Stimulated activated CD4-positive, alpha-beta T cell treated with anti-CD3 and anti-CD28 coated beads, Interleukin-12 subunit alpha, Interleukin-12 subunit beta, amount 100 ng/mL, for 48 hours (primary cell): ENCODE measurements at places on chromosomes 11 and 22.

- DNase-seq = no peak
These were observed 28.4 kb downstream of the GRAMD1B start for GRCh38 chr11:123458501-123458900.

GRCh38 chr11:115869780-115870431 lies 365.7 kb upstream of the CADM1 start:
- DNase-seq = no peak

DNA sequence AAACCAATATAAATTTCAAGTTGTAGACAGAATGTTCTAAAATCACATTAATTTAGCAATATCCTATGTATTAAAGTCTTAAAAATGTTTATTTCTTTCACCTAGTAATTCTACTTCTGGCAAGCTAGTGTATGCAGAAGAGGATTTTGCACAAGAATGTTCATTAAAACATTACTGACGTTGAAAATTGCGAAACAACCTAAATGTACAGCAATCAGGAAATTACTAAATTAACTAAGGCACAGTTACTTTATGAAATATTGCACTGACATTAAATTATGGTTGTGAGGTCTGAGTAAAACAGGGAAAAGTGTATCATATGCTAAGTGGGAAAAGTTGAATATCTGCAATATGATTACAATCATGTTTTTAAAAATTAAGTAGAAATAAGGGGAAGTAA lies 4.1 kb downstream of the SLC36A4 start:
- no peak for DNase-seq

DNA sequence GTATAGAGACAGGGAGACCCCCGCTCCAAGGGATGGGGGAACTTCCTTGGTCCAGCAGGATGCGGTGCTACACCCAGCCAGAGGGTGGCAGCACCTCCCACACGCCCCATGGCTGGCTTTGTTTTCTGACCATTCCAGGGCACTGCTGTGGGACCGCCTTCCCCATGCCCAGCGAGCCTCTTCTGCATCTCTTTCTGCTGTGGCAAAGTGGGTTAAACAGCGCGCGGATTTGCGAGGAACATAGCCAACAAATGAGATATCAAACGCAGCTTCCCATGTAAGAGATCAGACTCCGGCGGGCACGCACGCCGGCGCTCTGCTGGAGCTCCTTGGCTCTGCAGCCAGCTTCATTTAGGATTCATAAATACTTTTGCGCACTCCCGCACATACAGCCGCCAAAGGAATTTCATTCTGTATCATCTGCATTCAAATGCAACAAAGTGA lies 485.8 kb upstream of the CADM1 start:
- DNase-seq = no peak

GRCh38 chr11:23206741-23207336 lies 346.6 kb upstream of the CCDC179 start:
- DNase-seq = no peak

DNA sequence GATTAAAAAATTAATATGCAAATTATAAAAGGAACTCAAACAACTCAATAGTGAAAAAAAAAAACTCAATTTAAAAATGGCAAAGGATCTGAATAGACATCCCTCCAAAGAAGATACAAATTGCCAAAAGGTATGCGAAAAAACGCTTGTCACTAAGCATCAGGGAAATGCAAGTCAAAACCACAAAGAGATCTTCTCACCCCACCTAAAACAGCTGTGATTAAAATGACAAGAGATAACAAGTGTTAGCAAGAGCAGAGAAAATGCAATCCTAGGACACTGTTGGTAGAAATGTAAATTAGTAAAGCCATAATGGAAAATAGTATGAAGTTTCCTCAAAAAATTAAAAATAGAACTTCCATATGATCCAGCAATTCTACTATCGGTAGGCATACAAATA lies 166.3 kb upstream of the ZC3H12C start:
- DNase-seq = no peak

GRCh38 chr11:72793076-72793424 lies 797 bp downstream of the STARD10 start:
- DNase-seq = no peak

DNA sequence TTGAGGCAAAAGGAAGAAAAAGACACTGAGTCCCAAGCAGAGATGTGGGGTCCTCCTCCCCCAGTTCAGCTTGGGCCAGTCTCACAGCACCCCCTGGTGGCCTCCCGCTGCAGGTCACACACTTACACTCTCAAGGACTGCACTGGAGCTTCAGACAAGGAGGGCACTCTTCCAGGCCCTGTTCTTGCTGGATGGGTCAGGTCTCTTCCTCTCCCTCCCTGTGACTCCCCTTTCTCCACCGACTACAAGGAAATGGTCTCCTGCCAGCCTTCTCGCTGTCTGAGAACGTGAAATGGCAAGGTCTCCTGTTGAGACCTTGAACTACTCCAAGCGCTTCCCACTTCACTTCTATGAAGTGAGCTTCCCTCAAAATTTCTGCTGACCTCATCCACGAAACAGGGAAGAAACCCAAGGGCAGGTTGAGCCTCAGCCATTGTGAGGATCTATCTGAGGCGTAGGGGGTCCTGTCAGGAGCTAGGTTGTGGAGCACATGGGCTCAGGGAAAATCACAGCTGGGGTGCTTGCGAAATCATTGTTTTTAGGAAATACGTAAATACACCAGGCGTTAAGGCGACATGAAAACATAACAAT lies 11.2 kb upstream of the IGLL1 start:
- peak; percentile 25 for DNase-seq

- no peak for DNase-seq
These were observed 129.5 kb upstream of the E2F8 start for GRCh38 chr11:19370100-19370861.

- no peak for DNase-seq
These were observed 83.2 kb upstream of the CLDN5 start for GRCh38 chr22:19607192-19608002.

- DNase-seq = no peak
These were observed 73.1 kb downstream of the ELP4 start for GRCh38 chr11:31582697-31583096.

DNA sequence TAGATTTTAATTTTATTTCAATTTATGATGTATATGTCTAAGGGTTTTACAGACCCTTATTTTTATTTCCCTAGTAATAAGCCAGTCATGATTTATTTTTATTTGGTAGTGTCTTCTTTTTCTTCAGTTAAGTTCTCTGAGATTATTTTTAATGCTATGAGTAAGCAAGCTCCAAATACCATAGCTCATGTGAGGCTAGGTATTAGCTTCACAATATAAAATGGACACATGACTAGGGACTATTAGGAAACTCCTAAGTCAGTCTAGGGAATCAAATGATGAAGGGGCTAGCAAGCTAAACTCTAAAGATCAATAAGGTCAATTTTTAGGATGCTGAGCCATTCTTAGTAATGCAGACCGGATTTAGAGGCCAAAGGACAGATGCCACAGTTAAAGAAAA lies 45.9 kb downstream of the CKAP5 start:
- no peak for DNase-seq

GRCh38 chr22:37195921-37196320 lies 7.9 kb upstream of the C1QTNF6 start:
- no peak for DNase-seq

DNA sequence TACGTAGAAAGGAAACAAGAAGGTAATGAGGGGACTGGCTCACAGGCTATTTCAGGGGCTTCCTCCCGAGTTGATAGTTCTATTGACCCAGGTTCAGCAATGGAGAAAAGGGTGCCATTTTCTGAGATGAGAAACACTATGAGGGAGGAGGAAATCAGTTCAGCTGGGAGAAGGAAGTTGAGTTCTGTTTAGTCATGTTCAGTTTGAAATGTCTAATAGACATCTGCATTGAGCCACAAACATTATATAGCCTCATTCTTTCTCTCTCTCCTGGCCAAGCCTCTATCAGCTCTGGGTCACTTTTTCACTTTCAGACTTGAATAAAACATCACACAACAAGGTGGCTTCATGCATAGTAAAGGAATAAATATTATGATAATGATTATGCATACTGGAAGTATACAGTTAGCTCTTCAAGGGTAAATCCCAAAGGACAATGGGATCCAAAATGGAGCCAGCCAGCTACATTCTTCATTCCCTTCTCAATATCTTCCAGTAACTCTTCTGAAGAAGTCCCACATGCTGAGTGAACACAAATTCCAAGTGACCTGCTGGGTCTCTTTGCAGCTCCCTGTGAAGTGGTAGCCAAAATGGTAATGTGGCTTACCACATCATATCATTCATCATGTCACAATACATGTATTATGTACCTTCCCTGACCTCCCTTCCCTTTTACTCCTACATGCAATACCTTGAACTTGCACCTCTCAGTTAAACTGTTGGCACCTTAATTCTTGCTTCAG lies 80.9 kb upstream of the CD44 start:
- no peak for DNase-seq

- DNase-seq = no peak
These were observed 128.4 kb downstream of the OPCML start for GRCh38 chr11:133403900-133404299.

DNA sequence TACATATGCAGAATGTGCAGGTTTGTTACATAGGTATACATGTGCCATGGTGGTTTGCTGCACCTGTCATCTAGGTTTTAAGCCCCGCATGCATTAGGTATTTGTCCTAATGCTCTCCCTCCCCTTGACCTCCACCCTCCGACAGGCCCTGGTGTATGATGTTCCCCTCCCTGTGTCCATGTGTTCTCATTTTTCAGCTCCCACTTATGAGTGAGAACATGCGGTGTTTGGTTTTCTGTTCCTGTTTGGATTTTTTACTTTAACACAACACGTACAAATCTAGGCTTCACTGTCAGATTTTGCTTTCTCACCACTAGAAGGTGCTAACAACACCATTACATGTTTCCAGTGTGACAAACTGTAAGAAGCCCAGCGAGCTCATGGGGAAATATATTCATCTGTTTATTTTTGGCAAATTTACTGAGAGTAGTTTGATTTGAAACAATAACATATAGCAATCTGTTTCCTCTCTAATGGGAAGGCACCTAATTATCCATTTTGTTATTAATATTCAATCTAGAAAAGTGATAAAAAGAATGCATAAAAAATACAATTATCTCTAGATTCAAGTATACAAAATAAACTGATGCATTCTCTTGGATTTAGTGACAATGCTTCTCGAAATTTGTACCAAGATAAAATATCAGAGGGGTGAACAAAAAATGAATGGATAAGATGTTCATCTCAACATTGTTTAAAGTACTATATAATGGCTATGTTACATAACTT lies 23.2 kb upstream of the BIRC3 start:
- DNase-seq = no peak
